SIG-M5 (cell line): ENCODE measurements at places on chromosomes 6 and 20.

DNA sequence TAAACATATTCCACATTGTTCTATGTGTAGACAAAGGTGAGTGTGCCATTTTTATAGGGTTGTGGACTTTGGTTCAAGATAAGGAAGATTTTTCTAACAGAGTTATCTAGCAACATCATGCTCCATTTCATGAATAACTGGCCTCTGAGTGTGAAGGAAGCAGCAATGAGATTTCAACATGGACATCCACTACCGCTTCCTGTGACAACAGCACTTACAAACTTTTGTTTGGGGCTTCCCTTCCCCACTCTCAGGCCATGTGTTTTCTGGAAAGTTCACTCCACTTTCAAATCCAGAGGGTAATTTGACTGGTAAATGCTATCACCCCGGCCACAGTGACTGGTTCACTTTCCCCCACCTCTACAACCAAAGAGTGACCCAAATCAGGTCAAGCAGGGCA lies 38.1 kb upstream of the PROKR2 start:
- DNase-seq = no peak

- DNase-seq = no peak
Measured at GRCh38 chr6:71533939-71534379, 245.3 kb downstream of the OGFRL1 start.

GRCh38 chr6:70113171-70113570 lies 189.7 kb downstream of the COL9A1 start:
- DNase-seq = no peak

GRCh38 chr20:1924910-1925861 lies 30.0 kb downstream of the SIRPA start:
- DNase-seq = no peak

- DNase-seq = no peak
Measured at GRCh38 chr6:2931970-2932748, 29.1 kb upstream of the SERPINB9 start.

GRCh38 chr6:75266716-75267291 lies 17.8 kb downstream of the TMEM30A start:
- DNase-seq = no peak

GRCh38 chr20:24739746-24740145 lies 209.3 kb upstream of the CST7 start:
- no peak for DNase-seq
